ENCODE measurements at places on chromosomes 1 and 21.

- DNase-seq = no peak
Observed at GRCh38 chr21:33802481-33802880, 113.1 kb downstream of the ATP5PO start.

DNA sequence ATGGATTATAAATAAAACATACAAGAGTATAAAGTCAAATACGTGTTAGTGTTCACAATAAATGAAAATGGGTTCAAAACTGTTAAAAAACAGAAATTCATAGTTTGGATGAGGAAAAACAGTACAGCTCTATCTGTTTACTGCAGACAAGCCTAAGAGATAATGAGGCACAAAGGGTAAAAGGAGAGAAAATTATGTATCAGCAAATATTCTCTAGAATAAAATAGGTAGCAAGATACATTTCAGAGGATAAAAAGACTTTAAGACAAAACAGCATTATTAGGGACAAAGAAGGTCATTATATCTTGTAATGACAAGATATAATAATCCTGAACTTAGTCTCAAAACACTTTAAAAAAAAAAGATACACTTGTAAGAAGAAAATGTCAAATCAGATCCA, 123.1 kb downstream of the EPHB2 start:
- no peak for DNase-seq

DNA sequence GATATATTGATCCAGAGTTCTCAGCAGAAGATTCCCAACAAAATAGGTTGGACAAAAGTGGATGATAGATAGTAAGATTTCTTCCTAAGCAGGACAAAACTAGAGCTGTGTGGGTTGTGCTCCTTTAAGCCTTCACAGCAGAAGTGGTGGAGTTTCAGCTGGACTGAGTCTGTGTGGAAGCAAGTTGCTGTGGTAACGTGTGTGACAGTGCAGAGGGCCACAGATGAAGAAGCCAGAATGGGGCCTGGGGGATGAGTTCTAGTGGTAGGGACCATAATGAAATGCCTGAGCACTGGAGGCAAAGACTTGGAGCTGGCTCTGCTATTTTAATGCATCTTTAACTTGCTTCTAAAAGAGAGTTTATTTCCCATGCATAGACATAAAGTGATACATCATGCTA, 238.7 kb upstream of the POGK start:
- DNase-seq = no peak

DNA sequence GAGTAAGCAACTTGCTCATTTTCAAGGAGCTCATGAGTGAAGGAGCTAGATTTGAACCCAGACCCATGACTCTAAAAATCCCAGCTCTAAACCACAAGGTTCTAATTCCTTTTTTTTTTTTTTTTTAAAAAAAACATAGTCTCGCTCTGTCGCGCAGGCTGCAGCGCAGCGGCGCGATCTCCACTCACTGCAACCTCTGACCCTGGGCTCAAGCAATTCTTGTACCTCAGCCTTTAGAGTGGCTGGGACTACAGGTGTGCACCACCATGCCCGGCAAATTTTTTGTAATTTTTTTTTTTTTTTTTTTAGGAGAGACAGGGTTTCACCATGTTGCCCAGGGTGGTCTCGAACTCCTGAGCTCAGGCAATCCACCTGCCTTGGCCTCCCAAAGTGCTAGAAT, 13.8 kb downstream of the SRSF4 start:
- DNase-seq = no peak

- DNase-seq = no peak
Observed at GRCh38 chr1:54516249-54516920, 31.6 kb upstream of the ACOT11 start.

DNA sequence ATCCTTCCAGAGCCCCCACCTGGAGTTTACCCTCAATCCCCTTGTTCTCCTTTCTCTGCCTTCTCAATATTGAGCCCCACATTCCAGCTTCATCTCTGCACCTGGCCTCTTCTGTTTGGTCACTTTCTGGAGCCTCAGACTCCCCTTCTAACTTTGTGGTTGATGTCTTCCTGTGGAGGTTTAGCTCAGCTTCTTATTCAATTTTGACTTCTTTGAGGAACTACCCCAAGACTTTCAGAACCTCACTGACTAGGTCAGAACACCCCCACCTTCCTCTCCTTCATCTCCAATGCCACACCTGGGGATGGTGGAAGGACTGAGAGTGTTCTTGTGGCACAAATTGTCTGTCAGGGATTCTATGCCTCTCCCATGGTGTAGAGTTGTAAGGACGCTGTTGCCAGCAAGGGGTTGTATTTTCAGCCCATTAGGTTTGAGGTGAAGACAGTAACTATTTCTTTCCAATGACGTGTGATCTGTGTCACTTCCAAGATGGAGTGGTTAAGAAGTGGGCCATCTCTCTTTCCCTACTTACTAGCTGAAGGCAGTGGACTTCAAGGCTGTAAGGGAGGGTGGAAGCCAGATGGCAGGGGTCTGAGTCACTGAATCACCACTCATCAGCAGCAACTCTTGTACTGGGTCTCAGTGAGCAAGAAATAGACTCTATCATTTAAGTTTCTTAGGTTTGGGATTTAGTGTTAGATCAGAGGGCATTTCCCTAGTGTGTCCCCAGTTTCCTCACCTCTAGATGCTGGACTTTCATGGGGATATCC, 80.6 kb downstream of the PAPPA2 start:
- DNase-seq = no peak

GRCh38 chr1:8430476-8430875, 112.6 kb downstream of the SLC45A1 start:
- no peak for DNase-seq

DNA sequence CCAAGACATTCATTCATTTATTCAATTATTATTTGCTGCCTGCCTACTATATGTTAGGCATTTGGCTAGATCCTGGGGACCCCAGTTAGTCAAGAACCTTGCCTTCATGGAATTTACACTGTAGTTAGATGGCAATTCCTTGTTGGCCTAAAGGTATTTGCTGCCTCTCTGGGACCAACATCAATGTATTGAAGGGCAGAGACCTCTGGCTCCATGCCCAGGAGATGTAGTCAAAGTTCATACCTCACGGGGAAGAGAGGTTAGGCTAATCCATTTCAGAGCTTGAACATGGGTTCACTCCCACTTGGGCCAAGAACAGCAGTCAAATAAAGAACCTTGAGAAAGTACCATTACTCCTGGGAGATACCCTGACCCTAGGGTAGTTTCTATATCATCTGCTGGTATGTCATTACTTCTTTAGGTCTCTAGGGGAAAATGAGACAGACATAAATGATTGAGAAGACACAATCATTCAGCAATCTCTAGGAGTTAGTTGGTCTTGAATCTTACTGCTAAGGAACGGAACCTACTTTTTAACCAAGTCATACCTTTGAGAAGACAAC, 32.0 kb downstream of the SORT1 start:
- DNase-seq = no peak

GRCh38 chr1:65278376-65279069, 30.8 kb upstream of the DNAJC6 start:
- no peak for DNase-seq

DNA sequence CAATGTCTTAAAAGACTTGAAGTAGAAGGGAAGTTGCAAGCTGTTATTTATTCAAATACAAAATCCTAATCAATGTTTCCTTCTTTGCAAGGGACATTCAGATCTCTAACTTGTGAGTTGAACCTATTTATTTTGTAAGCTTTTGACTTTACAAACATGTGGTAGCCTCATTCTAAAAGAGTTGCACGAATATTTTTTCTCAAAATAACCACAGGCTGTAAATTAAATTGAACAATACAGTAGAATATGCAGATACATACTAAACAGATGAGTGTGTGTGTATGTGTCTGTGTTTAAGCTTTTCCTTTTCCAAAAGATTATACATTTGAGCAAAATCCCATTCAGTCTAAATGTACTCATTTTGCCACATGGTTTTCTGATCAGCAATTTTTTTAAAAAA, 4.8 kb upstream of the DYNLT5 start:
- DNase-seq = no peak

DNA sequence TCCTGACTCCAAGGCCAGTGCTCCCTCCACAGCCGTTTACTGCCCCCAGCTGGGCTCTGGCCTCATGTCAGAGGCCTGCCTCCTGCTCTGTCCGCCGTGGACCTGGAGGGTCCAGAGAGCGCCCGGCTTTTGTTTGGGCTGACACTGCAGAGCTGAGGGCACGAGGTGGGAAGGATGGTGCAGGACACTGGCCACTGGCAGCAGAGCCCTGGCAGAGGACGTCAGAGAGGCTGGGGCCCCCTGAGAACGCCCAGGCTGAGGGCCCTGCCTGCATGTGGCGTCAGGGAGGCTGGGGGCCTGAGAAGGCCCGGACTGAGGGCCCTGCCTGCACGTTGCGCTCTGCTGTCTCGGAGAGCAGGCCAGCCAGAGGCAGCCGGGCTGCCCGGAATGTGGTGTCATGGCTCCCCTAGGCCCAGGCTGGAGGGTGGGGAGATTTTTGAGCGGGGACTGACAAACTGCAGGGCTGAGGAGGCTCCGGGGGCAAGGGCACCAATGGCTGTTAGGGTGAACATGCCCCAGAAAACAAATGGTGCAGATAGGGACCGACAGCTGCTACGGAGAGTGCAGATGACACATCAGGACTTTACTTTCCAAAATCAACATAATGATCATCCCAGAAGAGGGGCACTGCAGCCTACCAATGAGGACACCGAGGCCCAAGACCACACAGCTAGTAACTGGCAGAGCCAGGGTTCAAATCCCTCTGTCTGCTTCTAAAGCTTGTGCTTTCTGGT, 31.7 kb downstream of the SLC66A1 start:
- no peak for DNase-seq

GRCh38 chr1:94303005-94303404, 65.6 kb upstream of the ARHGAP29 start:
- DNase-seq = no peak

DNA sequence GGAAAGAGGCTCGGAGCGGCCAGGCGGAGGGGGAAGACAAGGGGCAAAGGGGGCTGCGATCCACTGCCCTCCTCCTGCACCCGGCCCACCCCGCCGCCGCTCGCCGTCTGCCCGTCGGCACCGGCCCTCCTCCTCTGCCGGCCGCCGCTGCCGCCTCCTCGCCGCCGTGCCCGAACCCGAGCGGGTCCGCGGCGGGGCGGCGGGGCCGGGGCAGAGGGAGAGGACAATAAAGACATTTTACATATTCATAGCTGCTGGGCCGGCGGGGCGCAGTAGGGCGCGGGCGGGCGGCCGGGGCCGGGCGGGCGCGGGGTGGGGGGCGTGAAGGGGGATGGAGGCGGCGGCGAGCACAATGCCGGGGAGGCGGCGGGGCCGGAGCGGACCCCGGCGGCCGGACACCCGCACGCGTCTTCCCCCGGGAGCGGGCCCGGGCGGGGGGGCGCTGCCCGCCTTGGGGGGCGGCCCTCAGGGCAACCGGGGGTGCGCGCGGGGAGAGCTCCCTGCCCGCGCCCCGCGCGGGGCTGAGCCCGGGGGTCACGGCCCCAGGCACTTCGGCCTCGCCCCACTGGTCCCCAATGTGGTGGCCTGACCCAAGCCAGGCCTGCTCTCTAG, 546 bp downstream of the POU2F1 start:
- no peak for DNase-seq

DNA sequence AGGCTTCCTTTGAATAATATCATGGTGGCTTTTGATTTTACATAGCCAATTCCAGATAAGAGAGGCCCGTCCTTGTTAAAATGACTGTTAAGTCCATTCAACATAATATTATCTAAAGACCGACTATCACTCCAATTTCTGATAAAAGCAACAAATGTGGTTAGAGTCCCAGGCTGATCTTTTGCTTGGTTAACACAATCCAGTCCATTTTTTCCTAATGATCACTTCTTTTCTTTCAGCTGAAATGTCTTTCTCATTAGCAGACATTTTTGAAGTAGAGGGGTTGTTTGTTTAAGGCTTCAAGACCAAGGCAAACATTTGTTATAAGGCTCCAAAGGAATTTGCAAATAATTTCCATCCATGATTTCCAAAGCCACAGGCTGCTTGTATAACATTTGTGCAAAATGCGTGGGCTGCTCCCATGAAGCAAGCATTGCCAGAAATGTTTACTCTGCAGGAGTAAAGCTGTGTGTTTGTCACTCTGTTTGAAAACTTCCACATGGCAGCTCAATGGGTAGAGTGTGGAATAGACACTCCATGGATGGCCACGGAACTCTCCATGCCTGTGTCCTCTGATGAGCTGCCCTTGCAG, 111.5 kb downstream of the PSMG1 start:
- DNase-seq = no peak

DNA sequence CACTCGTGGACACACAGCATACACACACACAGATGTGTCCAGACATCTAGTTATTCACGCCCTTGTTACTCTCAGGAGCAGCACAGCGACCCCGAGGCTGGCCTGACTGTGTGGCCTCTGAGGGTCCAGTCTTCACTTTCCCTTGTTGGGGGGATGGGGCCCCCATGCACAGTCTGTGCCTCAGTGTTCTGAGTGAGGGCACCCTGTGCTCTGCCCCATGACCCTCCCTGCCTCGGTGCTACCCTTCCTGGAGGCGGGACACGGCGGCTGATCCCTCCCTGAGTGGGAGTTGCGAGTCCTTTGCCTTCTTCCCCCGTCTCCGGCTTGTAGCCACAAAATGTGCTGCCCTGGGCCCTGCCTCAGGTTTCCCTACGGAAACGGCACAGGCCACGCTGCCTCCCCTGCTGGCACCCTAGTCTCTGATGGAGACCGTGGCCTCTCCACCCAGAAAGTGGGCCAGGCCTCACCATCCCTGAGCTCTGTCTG, 8.6 kb downstream of the CSTB start:
- no peak for DNase-seq

- DNase-seq = no peak
Observed at GRCh38 chr1:209375671-209376365, 207.7 kb upstream of the CAMK1G start.

GRCh38 chr1:167631936-167632614, 2.0 kb downstream of the RCSD1 start:
- no peak for DNase-seq

GRCh38 chr1:152479792-152480595, 30.6 kb upstream of the LCE5A start:
- no peak for DNase-seq

GRCh38 chr1:107019166-107019565, 37.3 kb upstream of the PRMT6 start:
- no peak for DNase-seq

- no peak for DNase-seq
Observed at GRCh38 chr1:81920245-81920740, 119.6 kb downstream of the ADGRL2 start.

DNA sequence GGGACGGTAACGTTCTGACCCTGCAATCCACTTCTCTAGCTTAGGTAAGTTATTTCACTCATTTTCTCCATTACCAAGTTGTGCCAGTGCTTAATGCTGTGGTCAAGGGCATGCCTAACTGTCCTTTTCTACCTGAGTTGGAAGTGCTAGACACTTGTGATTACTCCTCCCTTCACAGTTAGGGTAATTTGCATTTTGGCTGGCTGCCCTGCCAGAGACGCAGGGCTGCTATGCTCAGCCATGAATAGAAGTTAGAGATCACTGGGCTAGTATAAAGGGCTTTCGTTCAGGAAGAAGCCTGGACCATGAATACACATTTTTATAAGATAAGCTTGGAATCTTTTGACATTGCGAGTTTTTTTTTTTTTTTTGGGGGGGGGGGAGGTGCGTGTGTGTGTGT, 633.2 kb upstream of the NEGR1 start:
- peak; percentile 31 for DNase-seq

GRCh38 chr1:22111115-22111514, 31.8 kb downstream of the WNT4 start:
- no peak for DNase-seq
